ENCODE measurements at places on chromosomes 16 and 17.

GRCh38 chr16:54061454-54061853 lies 225.1 kb downstream of the IRX3 start:
- no peak for DNase-seq

GRCh38 chr17:79306424-79307318 lies 232.0 kb downstream of the ENGASE start:
- no peak for DNase-seq

- no peak for DNase-seq
These were observed 217.4 kb upstream of the PSMD7 start for GRCh38 chr16:74079232-74079586.

GRCh38 chr17:19287651-19288050 lies 50.5 kb downstream of the EPN2 start:
- no peak for DNase-seq

- no peak for DNase-seq
These were observed 7.8 kb downstream of the TMEM98 start for GRCh38 chr17:32935726-32936125.

DNA sequence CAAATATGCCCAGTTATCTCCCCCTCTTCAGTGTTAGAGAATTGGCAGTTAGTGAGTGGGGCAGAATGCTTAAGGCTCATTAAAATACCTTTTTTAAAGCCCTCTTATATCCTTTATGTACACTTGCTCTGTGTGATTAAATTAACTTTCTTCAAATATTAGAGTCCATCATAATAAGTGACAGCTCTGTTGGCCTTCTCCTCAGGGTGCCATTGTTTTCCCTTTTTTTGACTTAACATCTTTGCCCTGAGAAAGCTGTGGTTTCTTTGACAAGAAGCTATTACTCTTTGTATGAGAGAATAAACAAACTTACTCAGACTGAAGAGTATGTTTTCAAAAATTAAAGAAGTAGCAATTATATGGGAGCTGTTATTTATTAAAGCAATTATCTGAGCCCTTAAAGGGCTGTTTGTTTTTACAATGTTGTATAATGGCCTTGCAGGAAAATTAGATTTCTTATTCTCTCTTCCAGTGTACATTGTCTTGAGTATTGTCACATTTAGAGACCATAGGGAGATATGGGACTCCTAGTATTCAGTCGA lies 13.4 kb downstream of the RBBP6 start:
- no peak for DNase-seq

- DNase-seq, result no peak
These were observed 33.8 kb upstream of the SBK1 start for GRCh38 chr16:28258567-28258966.

DNA sequence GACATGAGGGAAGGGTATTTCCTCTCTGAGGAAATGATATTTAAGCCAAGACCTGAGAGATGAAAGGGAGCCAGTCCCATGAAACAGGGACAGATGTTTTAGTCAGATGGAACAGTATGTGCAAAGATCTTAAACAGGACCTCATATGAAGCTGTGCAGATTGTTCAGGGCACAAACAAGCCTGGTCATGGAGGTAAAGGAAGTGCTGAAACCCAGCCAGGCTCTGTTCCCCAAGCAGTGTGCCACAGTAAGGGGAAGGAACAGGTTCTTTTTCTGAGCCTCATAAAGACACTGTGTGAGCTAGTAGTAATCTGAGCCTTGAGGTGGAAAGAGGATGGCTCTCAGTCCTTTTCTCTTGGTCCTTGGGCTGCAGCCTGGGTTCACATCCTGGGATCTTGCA lies 159.9 kb downstream of the ANKFN1 start:
- no peak for DNase-seq

DNA sequence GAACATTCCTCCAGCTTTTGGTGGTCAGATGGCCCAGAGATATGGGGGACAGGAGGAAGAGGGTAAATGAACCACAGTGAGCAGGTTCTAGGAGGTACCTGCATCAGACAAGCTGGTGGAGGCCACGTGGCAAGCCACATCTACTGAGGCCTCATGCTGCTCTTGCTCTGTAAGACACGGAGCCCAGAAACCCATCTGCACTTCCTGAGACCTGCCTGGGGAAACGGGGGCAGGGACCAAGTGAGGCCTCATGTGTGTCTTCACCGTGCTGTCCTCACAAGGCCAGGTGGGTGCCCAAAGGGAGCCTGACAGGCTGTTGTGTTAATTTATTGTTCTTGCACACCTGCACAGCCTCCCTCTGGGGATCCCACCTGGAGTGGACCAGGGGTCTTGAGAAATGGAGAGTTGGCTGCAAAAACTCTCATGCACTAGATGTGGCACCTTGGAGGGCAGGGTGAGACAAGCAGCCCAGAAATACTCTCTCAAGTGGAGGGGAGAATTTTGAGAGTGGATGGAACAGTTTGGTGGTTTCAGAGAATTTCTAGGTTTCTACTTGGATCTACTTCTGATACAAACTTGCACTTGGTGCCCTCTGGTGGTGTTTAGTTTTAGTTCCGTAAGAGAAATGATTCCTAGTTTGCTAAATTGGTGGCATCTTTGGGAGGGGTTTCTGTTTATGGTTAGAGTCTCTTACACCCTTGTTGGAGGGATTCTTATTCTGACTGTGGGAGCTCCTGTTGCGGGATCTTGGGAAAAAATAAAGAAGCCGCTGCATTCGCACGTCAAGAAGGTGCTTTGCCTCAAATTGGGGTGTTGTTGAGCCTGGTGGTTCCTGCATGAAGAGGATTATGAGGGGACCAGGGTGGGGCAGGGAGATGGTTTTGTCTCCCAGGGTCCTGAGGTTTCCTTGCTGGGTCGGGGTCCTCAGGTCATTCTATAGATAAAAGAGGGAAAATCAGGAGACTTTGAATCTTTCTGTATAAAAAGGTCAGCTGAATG lies 47.5 kb downstream of the SLC6A2 start:
- DNase-seq, result peak; percentile 41

DNA sequence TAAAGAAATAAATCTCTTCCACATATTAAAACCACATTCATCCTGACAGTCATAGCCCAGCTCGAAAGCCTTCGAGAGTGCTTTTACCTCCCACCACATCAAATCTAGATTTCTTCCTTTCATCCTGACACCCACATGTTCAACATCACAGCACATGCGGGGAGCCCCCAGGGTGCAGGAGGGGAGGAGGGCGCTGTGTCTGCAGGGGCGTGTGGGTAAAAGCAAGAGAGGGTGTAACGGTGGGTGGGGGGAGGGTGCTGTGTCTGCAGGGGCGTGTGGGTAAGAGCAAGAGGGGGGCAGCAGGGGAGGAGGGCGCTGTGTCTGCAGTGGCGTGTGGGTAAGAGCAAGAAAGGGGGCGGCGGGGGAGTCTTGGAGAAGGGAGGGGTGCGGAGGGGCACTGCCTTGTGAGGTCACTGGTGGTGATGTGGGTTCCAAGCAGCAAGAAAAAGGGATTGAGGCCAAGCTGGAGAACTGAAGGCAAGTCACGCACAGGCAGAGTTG lies 34.7 kb downstream of the ADCY9 start:
- DNase-seq, result no peak

- peak; percentile 18 for DNase-seq
These were observed 38.9 kb downstream of the MYH3 start for GRCh38 chr17:10618202-10618635.

GRCh38 chr16:27596411-27596810 lies 46.5 kb downstream of the KATNIP start:
- DNase-seq, result no peak

DNA sequence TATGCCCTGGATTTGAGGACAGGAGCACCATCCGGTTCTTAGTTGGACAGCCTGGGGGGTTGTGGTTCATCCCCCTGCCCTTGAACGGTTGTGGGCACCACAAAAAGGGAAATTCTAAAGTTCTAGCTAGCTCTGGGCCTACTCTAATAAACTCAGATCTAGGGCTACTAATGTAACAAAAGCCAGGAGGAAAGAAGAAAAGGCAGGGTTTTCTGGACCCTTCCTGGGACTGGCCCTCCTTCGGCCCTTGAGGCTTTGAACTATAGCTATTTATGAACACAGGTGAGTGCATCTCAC lies 15.1 kb downstream of the ETV4 start:
- DNase-seq, result no peak

GRCh38 chr16:11801481-11802021 lies 4.5 kb upstream of the ZC3H7A start:
- DNase-seq, result no peak

DNA sequence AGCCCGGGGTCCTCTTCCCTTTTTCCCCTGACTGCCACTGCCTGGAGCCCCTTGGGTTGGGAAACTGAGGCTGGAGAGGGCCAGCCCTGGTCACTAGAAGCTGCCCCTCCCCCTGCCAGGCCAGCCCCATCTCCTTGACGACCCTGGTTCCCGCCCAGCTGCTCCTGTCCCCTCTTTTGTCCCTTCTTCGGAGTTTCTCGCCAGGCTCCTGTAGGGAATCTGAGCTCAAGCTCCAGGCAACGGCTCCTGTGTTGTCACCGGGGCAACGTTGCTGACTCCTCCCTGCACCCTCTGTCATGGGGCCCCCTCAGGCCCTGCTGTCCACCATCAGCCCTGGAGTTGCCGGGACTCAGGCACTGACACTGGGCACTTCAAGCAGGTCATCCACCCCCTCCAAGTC lies 5.7 kb downstream of the LLGL1 start:
- no peak for DNase-seq

GRCh38 chr17:6023036-6023831 lies 46.9 kb upstream of the WSCD1 start:
- DNase-seq, result no peak

DNA sequence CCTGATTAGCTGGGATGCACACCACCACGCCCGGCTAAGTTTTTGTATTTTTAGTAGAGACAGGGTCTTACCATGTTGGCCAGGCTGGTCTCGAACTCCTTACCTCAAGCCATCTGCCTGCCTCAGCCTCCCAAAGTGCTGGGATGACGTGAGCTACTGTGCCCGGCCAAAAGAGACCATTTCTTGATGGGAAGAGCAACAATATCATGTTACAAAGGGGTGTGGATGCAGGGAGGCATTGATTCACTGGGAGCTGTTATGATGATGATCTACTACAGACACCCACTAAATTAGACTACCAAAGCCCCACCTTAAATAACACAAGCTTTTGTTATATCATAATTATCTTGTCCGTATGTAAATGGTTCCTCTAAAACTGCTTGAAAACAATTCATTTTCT lies 81.4 kb upstream of the PSMD7 start:
- no peak for DNase-seq

GRCh38 chr16:46568472-46569230 lies 52.5 kb downstream of the SHCBP1 start:
- DNase-seq, result no peak

DNA sequence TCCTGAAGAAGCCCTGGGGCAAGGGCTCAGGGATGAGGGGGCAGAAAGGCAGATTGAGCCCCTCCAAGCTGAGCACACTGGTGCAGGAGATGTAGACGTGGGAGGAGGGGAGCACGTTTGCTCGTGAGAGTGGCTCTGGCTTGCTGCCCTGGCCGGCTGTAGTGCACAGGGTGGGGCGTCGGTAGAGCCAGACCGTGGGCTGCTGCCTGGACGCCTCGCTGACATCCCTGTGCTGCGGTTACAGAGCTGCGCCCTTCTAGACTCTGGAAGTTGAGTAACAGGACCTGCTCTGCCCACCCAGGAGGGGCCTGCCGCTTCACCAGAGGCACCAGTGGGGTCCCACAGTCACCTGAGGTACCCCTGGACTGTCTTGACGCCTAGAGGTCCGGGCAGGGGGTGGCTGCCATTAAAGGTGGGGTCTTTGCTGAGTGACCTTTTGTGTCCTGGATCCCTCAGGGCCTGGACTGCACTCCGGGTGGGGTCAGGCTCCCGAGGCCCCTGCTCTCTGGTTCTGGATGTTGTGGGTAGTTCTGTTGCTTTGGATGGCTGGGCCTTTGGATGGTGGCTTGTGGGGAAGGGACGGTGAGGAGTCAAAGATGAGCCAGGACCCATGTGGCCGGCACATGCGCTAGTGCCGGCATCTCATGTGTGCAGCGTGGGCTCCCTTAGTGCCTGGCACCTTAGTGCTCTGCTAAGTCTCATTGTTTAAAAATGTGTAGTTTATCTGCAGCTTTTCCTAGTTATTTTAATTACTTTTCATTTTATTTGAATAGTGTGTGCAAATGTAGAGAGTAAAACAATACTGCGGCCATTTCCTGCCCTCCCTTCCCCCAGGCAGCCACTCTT lies 41.7 kb downstream of the PGS1 start:
- no peak for DNase-seq

- DNase-seq, result no peak
These were observed at the start of gene TOX3 for GRCh38 chr16:52547004-52547833. TSS of gene TOX3 (minus strand) at chr16:52547143. CDS start at chr16:52546723, 420 bp downstream.

DNA sequence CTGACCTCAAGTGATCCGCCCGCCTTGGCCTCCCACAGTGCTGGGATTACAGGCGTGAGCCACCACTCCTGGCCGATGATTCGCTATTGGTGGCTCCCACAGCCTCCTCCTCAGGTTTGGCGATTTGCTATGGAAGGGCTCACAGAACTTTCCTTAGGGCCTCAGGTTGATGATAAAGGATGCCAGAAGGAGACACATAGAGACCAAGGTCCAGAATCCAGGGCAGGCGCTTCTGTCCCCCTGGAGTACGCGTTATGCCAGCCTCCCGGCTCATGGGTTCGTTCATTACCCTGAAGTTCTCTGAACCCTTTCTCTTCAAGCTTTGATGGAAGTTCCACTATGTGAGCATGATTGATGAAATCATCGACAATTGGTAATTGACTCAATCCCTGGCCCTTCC lies 19.9 kb downstream of the LGALS3BP start:
- no peak for DNase-seq

DNA sequence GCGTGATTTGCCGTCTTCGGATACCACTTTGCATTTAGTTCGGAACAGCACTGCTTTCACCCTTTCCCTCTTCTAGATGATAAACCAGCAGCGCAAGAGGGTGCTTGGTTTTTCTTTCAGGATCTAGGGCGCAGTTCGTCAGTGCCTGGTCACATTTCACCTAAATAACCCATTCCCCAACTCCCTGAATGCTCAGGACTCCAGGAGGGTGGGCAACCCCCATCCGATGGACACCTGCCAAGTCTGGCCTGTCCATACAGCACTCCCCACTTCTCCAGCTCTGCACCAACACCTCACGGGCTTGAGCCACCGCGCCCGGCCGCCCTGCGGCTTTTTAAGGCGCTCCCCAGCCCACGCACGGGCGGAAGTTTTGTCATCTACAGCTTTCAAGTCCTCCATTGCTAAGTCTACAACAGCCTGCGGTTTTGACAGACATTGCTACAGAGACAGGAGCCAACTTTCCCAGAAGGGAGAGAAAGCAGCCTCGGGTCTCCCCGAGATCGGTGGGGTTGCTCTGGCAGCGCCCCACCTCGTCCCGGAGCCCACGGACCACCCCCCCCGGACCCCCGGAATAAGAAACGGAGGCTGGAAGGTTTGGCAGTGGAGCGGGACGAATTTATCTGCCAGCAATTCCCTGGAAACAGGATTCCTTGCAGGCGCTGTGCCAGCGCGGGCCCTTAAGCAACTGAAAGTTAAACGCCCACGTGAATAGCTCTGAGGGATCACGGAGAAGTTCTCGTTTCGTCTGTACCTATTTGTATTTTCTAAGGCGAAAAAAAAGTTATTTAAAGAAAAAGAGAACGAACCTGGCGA lies 38.6 kb upstream of the SLFN13 start:
- DNase-seq, result peak; percentile 18

DNA sequence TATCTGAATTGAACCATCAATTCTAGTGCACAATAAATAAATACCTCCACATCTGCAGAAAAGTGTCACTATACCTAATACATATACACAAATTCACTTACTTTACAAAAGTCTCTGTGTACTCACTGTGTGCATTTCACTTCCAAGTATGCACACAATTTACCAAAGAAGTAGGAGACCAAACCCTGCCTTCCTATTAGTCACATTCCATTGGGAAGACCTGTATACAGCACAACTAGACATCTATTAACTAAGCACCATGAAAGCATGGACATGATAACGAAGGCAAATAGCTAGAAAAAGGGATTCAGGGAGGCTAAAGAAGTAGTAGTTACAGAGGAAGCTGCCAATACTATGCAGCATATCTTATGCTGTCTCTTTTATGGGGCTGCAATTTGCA lies 139.5 kb downstream of the SNX11 start:
- no peak for DNase-seq

GRCh38 chr17:60142872-60143499 lies 6.8 kb upstream of the CA4 start:
- DNase-seq, result peak; percentile 63

Data from AG04450 (cell line).